HS-5 (cell line): ENCODE measurements at places on chromosomes 11 and 22.

GRCh38 chr11:122028545-122028944 is 87.5 kb downstream of the BLID start:
- DNase-seq: no peak

DNA sequence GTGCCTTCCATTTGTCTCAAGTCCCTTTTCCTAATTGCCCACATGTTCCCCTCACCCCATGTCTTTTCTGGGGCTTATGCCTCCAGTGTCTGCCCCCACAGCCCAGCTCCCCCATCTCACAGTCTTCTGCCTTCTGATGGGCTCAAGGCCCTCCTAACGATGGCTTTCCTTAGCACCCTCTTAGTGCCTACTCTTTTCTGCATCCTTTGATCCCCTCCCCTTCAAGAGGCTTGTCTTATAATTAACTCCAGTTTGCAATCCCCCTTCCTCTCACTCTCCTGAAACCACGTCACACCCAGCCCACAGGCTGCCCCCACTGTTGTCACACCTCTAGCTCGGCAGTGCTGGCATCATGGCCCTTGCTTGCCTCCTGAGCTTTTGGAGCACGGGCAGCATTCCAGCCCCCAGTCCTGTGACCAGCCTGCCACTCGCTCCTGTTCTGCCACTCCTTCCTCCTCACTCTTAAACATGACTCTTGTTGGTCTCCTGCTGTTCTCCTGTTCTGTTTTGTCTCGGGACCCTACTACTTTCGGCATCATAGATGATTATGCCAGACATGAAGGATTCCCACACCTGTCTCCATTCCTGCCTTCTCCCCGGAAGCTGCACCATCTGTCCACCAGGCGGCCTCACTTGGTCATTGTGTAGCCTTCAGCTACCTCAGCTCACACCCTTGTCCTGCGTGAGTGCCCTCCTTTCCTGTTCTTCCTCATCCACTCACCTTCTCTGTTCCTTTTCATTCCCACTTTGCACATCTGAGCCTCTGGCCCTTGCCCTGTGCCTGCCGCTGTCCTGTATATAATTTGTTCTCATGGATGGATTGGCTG is 26.1 kb downstream of the UBE2L3 start:
- no peak for DNase-seq

- DNase-seq: no peak
These were observed 6.8 kb downstream of the TOM1 start for GRCh38 chr22:35306350-35306967.

DNA sequence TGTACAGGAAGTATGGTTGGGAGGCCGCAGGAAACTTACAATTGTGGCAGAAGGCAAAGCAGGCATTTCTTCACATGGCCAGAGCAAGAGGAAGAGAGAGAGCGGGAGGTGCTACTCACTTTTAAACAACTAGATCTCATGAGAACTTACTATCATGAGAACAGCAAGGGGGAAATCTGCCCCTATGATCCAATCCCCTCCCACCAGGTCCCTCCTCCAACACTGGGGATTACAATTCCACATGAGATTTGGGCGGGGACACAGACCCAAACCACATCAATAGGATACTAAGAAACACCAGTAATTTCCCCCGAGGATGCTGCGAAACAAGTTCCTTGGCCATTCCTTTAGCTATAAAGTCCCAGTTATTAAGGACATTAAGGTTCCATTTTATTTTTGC is 94.1 kb upstream of the SC5D start:
- no peak for DNase-seq

GRCh38 chr11:58905721-58906547 is 33.4 kb upstream of the GLYATL1 start:
- DNase-seq: peak; percentile 84

- DNase-seq: no peak
These were observed 578 bp upstream of the NUP160 start for GRCh38 chr11:47848700-47849155.

- peak; percentile 83 for DNase-seq
These were observed 4.4 kb downstream of the CACNA1I start for GRCh38 chr22:39574779-39575551.

- DNase-seq: no peak
These were observed 144.7 kb downstream of the TTC17 start for GRCh38 chr11:43503417-43503816.

- no peak for DNase-seq
These were observed 412.4 kb upstream of the CADM1 start for GRCh38 chr11:115916608-115917007.

- no peak for DNase-seq
These were observed 1706.9 kb upstream of the RAG2 start for GRCh38 chr11:38304926-38305325.

- no peak for DNase-seq
These were observed 191 bp upstream of the DEAF1 start for GRCh38 chr11:695288-695537.

DNA sequence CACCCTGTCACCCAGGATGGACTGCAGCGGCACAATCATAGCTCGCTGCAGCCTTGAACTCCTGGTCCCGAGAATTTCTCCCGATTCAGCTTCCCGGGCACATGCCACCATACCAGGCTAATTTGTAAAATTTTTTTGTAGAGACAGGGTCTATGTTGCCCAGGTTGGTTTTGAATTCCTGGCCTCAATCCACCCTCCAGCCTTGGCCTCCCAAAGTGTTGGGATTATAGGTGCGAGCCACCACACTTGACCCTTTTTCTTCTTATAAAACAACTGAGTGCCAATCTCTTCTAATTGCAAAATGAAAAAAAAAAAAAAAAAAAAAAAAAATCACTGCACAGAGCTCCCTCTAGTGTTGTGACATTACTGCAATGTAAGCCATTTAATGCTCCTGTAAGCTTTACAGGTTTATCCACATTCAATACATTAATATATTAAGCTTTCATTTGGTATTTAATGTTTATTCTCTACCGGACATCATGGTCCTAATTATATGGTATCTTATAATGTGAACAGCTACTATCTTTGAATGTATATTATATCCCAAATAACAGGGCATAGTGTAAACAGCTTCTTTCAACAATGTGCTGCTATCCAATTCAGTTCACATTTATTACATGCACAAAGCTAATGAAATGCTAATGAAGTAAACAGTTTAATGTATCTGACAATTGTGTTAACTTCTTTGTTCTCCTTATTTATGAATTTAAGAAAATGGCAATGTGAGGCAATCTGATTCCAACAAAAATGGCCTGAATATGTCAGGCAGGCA is 44.6 kb downstream of the COPB1 start:
- DNase-seq: peak; percentile 31

DNA sequence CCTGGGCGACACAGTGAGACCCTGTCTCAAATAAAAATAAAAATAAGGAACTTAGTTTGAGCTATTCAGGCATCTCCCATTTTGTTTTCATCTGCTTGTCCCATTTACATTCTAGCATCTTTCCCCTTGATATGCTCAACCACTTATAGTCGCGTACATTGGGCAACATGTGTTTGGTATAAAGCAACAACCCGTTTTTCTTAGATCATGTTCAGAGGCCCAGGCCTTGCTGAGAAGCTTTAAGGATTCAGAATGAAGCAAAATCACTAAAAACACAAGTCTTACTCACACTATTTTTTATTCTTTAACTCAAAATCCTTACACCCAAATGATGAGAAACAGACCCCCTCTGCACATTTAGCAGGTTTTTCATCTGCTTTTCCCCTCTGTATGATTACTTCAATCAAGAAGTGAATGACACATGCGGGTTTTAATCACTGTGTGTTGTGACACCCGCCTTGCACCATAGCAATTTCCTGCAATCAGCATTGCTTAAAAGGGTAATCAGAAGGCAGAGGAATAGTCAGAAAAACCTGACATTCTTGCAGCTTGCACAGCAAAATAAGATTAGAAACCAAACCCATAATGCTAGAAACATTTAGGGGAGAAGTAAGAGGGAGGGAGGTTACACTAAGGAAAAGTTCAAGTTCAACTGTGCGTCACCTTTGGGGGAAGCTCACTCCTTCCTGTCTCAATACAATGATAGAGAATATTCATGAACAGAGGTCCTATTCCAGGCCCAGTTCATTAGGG is 25.9 kb downstream of the ALG9 start:
- peak; percentile 41 for DNase-seq

- no peak for DNase-seq
These were observed 5.5 kb downstream of the RAB3IL1 start for GRCh38 chr11:61911701-61912529.

DNA sequence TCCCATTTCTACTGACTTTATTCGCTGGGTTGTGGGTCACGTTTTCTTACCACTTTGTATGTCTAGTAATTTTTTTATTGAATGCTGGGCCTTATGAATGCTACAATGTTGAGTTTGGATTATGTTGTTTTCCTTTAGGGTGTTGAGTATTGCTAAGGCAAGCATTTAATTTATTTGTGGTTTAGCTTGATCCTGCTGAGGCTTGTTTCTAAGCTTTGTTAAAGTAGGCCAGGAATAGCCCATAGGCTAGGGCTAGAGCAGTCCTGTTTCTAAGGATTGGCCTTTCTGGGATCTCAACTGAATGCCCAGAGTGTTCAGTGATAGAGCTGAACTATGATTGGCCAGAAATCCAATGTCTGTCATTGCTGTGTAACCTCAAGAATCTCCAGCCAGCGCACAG is 56.1 kb upstream of the LDLRAD3 start:
- DNase-seq: no peak

DNA sequence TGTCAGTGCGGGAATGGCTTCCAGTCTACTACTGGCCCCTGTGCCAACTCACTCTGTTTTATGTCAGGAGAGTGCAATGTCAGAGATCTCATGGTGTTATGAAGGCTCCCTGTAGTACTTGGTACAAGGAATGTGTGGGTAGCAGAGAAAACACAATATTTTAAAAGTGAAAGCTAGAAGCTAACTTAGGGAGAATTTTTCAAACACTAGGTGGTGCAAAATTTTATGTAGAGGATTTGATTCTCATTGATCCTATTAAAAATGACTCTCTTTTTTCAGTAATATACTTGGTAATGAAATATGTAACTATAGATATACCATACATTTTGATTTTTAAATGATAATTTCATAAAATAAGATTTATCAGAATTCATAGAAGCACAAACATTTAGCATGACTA is 134.7 kb downstream of the JRKL start:
- DNase-seq: no peak
